ENCODE measurements at places on chromosomes 3 and 15.

DNA sequence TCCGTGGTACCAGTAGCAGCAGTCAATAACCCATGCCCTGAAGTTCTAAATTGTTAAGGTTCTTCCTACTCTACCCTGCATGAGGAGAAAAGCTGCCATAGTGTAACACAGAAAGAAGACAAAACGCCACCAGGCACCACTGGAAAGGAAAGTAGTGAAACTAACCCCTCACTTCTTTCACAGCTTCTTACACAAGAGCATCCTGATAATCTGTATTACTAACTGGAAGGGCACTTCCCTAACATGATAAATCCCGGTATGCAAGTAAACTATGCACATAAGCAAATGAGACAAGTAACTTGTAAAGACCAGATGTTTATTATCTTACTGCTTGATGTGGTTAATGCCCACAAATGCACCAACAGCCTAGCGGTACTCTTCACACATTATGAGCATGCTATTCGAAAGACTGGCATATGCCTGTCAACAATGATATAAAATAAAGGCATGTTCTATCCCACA, 141.3 kb downstream of the ADAM10 start:
- DNase-seq: no peak

GRCh38 chr3:162134571-162134970, 638.0 kb downstream of the OTOL1 start:
- DNase-seq: no peak

DNA sequence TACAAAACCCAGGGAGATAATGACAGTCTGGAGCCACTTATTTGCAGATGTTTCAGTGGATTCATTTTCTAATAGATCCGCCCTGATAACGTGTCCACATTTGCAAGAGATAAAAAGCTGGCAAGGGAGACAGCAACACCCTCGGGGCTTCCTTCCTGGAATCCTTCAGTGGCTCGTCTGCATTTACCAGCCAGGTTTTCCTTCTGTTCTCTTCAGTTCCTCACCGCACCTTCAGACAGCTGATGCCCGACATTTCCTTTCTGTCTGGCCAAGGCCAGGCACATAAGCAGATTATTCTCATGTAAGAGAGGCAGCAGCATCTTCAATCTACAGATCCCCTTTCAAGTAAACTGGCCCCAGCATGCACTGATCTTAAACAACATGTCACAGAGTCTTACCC, 56.2 kb upstream of the SPATA12 start:
- DNase-seq: no peak

- DNase-seq: no peak
These were observed 136.5 kb downstream of the SYNPR start for GRCh38 chr3:63414607-63415006.
